Epithelial cell of proximal tubule (primary cell): ENCODE measurements at places on chromosomes 16 and 17. TPM values are rescaled to one million over a fixed set of nuclear protein-coding genes. Genes with fewer than 3 reads are reported as not detected.
A peak's percentile ranks its signal among the peaks of the same experiment; 100 is the strongest.

GRCh38 chr16:56744996-56745640 is 15.2 kb downstream of the NUP93 start:
- DNase-seq: no peak

GRCh38 chr16:49588026-49588425 is 214.4 kb downstream of the C16orf78 start:
- DNase-seq: no peak

GRCh38 chr16:74601126-74601871 is 5.6 kb downstream of the GLG1 start:
- no peak for DNase-seq

DNA sequence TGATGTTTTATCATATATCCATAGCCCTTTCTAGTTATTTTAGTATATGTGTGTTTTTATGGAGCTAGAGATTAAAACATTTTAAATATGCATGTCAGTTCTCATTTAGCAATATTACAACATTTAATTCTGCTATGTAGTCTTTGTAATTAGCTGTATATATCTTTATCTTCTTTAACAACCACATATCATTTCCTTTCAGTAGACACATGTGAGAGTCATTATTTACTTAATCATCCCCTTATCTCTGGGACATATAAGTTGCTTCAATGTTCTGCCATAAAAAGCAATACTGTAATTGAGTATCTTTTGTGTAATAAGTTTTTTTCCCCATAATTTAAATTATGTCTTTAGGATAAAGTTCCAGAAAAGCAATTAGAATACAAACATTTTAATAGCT is 52.0 kb upstream of the CLEC3A start:
- DNase-seq: no peak

- DNase-seq: no peak
Observed at GRCh38 chr17:9408868-9409829, 166.5 kb downstream of the STX8 start.

GRCh38 chr16:30662449-30662848 is 4.2 kb downstream of the FBRS start:
- no peak for DNase-seq

DNA sequence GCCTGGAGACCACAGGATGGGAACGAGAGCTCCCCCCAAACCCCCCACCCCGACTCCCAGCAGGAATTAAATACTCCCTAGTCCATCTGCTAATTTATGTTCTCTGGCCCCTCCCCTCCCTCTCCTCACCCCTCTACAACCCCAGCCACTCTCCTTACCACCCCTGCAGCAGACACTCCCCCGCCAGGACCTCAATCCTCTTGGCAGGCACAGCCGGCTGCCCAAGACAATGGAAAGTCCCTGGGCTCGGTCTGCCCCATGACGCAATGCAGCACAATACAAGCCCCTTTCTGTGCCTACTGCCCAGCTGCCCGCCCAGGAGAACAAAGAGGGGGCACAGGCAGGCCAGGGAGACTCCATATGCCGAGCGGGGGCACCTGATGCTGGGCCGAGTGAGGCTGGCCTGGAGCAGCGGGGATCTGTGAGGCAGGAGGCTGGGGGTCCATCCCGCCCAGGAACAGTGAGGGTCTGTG is 30.3 kb upstream of the CDC42EP4 start:
- peak; percentile 59 for DNase-seq

The GSPT1 gene
- total RNA-seq: 87.3 and 145 TPM in 2 replicates

The PKMYT1 gene
- 107 and 120 TPM in 2 replicates for total RNA-seq

The RNU2-1 gene
- total RNA-seq: not detected in 2 replicates

The TELO2 gene
- total RNA-seq: 33.5 and 45.9 TPM in 2 replicates

The CX3CL1 gene
- total RNA-seq: 6.4 and 13.5 TPM in 2 replicates

The TRPV3 gene
- total RNA-seq: 0.36 and 0.46 TPM in 2 replicates

The TMEM100 gene
- not detected in 2 replicates for total RNA-seq

The RAMP2 gene
- total RNA-seq: 1.0 and 4.3 TPM in 2 replicates

The CCL16 gene
- total RNA-seq: not detected in 2 replicates

The GRIN2C gene
- not detected in 2 replicates for total RNA-seq

The WNK4 gene
- 2.3 and 11.3 TPM in 2 replicates for total RNA-seq
